ENCODE measurements at places on chromosomes 12 and 14. TPM values are rescaled to one million over a fixed set of nuclear protein-coding genes. Genes with fewer than 3 reads are reported as not detected.

DNA sequence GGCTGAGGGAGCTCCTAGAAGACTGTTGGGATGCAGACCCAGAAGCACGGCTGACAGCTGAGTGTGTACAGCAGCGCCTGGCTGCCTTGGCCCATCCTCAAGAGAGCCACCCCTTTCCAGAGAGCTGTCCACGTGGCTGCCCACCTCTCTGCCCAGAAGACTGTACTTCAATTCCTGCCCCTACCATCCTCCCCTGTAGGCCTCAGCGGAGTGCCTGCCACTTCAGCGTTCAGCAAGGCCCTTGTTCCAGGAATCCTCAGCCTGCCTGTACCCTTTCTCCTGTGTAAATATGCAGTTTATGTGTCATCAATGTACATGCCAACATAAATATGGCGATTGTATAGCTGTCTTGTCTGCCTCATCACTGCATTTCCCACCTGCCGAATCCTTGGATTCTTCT lies 7.5 kb downstream of the AMHR2 start:
- no peak for DNase-seq

DNA sequence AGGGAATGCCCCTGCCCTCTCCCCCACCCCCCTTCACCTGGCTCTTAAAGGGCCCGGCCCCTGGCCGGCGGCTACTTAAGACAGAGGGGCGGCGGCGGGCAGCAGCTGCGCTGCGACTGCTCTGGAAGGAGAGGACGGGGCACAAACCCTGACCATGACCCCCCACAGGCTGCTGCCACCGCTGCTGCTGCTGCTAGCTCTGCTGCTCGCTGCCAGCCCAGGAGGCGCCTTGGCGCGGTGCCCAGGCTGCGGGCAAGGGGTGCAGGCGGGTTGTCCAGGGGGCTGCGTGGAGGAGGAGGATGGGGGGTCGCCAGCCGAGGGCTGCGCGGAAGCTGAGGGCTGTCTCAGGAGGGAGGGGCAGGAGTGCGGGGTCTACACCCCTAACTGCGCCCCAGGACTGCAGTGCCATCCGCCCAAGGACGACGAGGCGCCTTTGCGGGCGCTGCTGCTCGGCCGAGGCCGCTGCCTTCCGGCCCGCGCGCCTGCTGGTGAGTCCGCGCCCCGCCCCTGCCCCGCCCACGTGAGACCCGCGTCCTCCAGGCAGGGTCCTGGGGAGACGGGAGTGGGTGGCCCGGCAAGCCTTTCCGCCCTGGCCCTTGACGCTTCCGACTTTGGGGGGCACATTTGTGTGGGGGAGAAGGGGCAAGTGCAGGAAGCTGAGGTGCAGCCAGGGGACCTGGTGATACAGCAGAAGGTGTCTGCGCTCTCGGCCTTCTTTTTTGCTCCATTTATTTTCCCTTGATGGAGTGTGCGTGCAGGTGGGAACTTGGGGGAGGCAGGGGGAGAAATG lies at the start of gene IGFBP6:
Gene IGFBP6 (plus strand): TSS at position 104 of the 790 bp plus-strand sequence. CDS start 51 bp downstream, at position 155.
- peak; percentile 77 for DNase-seq

GRCh38 chr12:569091-569676 lies 94.1 kb downstream of the NINJ2 start:
- no peak for DNase-seq

The FGF23 gene
- total RNA-seq = not detected

The INHBE gene
- total RNA-seq = 3.8 TPM
